ENCODE measurements at places on chromosomes 4 and X. TPM values are rescaled to one million over a fixed set of nuclear protein-coding genes. Genes with fewer than 3 reads are reported as not detected.

DNA sequence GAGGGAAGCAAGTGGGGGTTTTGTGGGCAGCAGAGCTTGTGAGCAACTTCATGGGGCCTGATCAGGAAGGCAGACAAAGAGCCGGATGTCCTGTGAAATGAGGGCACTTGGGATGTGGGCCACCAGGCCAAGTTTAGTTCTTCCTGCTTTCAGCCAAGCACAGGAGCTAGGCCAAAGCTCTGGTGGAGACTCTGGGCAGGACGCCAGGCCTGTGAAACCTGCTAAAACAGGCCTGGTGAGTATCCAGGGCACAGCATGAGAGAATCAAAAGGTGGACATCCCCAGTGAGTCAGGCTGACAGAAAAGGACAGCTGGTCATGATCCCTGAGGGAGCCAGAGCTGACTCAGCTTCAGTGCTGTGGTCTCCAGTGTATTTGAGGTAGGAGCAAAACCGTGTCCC lies 95.7 kb downstream of the NPNT start:
- no peak overlapping the region for H3K4me3 ChIP-seq
- H3K36me3 ChIP-seq = peaks cover 4% of the 10 kb centered on the region
- H3K27me3 ChIP-seq = no peaks in the 10 kb centered on the region
- H3K4me1 ChIP-seq = peaks cover 9% of the 10 kb centered on the region

DNA sequence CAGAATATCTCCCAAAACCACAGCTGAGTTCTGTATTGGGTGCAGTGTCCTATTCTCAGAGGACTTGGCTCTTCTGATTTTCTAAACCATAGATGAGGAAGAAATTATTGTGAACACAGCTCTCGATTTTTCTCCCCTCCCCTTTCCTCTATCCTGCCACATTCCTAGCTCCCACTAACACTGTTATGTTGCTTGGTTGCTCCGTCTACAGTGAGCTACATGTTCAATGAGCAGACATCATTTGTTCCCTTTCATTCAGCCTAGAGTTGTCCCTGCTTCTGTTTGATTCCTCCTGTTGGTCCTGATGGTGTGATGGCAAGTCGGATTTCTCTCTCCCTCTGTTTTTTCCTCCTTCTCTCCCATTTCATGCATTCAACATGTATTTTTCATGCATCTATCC lies 65.9 kb downstream of the DIPK2B start:
- H3K27me3 ChIP-seq = no peaks in the 10 kb centered on the region
- peaks cover 7% of the 10 kb centered on the region for H3K36me3 ChIP-seq
- no peak overlapping the region for H3K27ac ChIP-seq
- no peak for DNase-seq
- no peak overlapping the region for H3K4me3 ChIP-seq
- H3K4me1 ChIP-seq = no peaks in the 10 kb centered on the region

Gene WAS
- total RNA-seq = 0.79 TPM

DNA sequence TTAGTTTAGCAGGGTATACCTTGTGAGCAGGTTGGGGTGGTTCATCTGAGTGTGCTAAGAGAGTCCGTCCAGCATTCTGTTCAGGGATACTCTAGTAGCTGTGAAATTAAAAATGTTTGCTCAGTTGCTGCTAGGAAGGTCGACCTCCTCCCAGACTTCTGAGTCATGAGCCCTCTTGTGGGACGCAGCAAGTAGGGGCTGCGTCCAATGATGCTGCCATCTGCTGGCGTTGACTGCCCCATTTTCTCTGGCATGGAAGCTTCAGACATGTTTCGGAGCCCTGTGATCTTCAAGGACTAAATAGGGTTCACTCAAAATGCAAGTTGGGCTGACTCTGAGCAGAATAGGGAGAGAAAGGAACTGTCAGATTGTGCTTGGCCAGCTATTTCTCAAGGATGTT lies 201.0 kb upstream of the ARSJ start:
- H3K27ac ChIP-seq = no peak overlapping the region
- H3K27me3 ChIP-seq = no peaks in the 10 kb centered on the region
- no peaks in the 10 kb centered on the region for H3K4me1 ChIP-seq
- peaks cover 39% of the 10 kb centered on the region for H3K36me3 ChIP-seq

- no peak overlapping the region for H3K27ac ChIP-seq
- peaks cover 10% of the 10 kb centered on the region for H3K36me3 ChIP-seq
- H3K4me1 ChIP-seq = no peaks in the 10 kb centered on the region
- no peak overlapping the region for H3K4me3 ChIP-seq
- no peak for DNase-seq
- H3K27me3 ChIP-seq = no peaks in the 10 kb centered on the region
Measured at GRCh38 chr4:109576462-109576861, 16.4 kb downstream of the MCUB start.
